HT1080 (cell line): ENCODE measurements at places on chromosomes 11 and 22.

GRCh38 chr11:96293598-96294021 is 49.4 kb downstream of the MAML2 start:
- no peak for DNase-seq

GRCh38 chr11:47980907-47981621 is 705 bp downstream of the PTPRJ start:
- peak; percentile 30 for DNase-seq

DNA sequence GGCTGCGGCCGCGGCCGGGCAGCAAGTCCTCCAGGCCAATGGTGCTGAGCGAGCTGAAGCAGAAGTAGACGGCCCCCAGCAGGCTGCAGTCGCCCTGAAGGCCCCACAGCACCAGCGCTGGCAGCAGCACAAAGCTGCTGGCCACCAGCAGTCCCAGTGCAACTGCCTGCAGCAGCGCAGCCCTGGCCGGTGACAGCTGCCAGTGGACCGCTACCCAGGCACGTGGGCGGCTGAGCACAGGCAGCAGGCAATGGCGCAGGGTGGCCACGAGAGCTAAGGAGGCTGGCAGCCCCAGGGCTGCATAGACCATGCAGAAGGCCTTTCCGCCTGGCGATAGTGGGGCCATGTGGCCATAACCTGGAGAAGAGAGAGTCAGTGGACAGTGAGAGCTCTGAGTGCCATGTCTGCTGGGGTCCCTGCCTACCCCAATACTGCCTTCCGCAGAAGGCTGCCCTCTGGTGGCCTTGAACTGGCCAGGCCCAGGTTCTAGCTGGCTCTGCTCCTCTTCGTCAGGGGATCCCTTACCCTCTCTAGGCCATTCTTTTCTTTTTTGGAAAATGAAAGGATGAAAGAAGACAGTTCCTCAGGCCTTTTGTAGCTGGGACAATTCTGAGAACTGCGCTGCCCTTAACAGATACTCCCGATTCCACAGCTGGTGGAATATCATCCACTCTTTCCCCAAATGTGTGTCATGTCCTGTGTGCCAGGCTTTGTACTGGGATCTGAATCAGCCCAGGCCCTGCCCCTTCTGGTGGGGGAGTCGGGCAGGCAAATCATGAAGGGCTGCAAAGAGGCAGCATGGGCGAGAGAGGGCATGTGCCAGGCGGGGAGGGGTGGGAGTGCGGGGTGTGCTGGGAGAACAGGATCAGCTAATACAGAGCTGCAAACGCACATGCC is 1.8 kb downstream of the KCNK7 start:
- DNase-seq = no peak

DNA sequence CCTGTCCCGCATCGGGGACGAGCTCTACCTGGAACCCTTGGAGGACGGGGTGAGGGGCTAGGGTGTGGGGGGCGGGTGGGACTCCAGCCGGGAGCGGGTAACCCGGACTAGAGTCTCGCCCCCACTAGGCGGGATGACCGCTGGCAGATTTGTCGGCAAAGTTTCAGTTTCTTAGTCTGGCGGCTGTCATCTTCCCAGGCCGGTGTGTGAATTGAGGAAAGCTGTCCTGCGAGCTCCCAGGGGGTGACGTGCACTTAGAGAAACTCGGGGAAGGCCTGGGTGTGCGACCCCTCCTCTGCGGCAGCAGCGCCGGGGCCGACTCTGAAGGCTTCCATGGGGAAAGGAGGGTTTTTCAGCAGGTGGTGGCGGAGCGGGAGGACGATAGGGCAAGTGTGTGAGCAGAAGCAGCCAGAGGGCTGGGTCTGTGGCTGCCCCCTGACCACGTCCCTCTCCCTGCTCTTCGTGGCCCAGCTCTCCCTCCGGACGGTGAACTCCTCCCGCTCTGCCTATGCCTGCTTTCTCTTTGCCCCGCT is 463 bp downstream of the RAD9A start:
- no peak for DNase-seq

- no peak for DNase-seq
Observed at GRCh38 chr11:40924915-40925314, 534.5 kb downstream of the LRRC4C start.

DNA sequence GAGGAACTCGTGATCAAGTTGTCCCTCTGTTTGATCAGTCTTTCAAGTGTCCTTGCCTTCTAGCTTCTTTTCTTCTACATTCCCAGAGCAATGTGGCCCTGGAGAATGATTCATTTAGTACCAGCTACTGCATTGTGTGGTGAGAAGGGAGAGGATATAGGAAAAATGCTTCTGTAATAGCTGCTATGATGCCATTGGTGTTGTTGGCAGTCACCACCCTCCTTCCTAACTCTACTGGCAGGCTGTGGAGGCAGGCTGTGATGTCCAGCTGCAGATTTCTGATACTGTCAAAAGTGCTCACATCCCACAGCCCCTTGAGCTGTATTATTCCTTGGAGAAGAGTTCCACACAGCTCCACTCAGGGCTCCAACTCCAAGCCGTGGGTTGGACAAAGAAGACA is 52.8 kb downstream of the ENDOD1 start:
- DNase-seq = no peak

DNA sequence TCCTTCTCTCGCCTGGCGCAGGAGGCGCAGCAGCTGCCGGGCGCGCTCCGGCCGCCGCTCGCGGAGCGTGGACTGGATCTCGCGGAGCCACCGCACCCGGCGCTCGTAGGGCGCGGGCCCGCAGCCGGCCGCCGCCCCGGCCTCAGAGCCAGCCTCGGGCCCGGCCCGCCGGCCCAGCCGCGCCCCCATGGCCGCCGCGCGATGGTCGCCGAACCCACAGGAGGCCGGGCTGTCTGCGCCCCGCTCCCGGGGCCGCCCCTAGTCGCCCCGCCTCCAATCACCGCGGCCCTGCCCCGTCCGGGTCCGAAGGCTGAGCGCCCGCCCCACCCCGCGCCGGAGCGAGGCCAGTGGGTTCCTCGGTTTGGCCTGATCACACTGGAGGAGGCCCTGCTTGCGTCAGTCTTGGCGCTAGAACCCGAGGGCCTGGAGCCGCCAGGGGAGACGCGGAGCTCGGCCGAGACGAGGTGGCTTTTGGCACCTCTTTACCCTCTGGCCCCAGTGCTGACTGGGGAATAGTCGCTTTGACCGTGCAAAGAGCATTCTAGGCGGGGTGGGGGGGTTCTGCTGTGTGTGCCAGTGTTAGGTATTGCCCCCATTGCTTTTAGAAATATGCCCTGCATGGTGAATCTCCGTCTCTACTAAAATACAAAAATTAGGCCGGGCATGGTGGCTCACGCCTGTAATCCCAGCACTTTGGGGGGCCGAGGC is at the start of gene LRRC75B:
LRRC75B (minus strand) TSS at position 223 of the 708 bp plus-strand sequence; CDS start at position 189, 34 bp downstream.
- DNase-seq = peak; percentile 68

GRCh38 chr11:117830072-117830471 is 5.5 kb upstream of the FXYD2 start:
- no peak for DNase-seq

- DNase-seq = peak; percentile 67
Observed at GRCh38 chr11:120431633-120432032, 79.9 kb upstream of the GRIK4 start.
